NCI-H1092 (cell line): ENCODE measurements at places on chromosomes 16 and 17.

DNA sequence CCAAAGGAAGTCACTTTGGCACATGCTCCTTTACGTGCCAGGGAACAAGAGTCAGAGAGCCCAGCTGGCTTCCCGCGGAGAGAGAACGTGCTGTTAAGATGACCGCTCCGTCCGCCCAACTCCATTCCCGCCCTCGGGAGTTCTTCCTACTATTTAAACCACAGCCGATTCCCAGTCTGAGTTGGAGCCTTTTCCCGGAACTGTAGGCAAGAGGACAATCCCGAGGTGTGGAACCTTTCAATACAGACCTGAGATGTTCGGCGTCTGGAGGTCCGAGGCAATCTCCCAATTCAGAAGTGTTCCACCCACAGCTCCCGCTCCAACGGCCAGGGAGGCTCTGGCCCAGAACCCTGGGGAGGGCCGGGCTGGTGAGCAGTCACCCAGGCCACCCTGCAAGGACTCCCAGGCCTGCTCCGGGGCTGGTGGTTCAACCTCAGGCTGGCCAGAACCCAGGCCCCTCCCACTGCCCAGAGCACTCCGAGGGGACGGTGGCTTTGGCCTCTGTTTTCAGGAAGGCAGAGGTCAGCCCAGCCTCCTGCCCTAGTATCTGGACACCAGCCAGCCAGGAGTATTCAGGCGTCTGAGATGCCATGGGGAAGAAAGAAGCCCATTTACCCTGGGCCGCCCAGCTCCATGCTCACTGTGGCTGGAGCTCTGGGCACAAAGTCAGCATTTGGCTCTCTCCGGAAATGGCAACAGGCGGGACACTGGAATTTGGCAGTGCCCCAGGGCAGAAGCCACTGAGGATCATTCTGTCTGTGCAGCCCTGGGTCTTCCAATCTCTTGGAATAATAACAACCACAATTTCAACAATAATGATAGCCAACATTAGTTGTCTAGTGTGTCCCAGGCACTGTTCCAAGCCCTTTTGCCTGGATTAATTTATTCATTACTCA, 21.4 kb downstream of the EMP2 start:
- DNase-seq: no peak

DNA sequence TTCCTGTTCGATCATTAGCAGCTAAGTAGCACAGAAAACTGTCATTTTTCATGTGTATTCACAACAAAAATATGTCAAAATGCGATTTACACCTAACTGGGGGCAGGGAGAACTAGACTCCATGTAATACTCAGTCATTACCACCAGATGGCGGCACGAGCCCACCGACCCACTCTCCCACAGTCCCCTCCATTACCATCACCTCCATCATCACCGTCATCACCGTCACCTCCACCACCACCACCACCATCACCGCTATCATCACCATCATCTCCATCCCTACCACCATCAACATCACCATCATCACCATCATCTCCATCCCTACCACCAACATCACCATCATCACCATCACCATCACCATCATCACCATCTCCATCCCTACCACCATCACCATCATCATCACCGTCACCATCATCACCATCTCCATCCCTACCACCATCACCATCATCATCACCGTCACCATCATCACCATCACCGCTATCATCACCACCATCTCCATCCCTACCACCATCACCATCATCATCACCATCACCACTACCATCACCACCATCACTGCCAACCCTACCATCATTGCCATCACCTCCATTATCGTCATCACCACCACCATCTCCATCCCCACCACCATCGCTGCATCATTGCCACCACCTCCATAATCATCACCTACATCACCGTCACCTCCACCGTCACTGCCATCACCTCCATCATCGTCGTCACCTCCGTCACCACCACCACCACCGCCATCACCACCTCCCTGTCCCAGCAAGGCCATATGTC, 14.4 kb downstream of the NDUFAF8 start:
- DNase-seq: no peak

GRCh38 chr16:31055613-31056012, 18.4 kb downstream of the ZNF668 start:
- no peak for DNase-seq

DNA sequence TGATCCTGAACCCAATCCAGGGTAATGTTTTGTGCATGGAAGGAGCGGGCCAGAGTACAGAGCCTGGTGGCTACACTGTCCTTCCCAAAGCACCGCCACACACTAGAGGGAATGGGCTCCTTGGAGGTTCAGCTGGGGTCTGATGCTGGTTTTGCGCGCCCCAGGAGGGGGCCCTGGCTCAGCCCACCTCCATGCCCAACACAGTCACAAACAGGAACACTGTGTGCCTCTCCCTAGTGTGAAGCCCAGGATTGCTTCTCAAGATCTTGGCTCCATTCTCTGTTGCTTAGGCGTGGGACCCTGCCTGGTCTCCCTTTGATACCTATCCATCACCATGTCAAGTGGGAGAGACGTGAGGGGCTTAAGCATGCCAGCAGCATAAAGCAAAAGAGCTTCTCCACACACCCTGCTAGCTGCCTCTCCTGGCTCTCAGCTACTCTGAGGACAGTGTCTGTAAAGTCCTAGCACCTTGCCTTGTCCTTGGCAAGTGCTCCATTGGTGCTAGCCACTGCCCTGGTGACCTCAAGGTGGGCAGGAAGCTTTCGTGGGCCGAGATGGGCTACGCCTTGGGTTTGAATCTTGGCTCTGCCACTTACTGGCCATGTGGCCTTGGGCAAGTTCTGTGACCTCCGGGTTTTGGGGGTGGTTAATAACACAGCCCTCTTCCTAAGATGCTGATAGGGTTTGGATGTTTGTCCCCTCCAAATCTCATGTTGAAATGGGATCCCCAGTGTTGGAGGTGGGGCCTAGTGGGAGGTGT, 122.2 kb downstream of the C16orf78 start:
- no peak for DNase-seq

- DNase-seq: no peak
Observed at GRCh38 chr17:44983563-44983962, 15.5 kb upstream of the C1QL1 start.

- no peak for DNase-seq
Observed at GRCh38 chr16:62254847-62255246, 218.6 kb upstream of the CDH8 start.

- DNase-seq: no peak
Observed at GRCh38 chr16:70151391-70151790, 22.2 kb upstream of the CLEC18C start.

GRCh38 chr17:34122515-34122914, 132.6 kb upstream of the CCL2 start:
- DNase-seq: no peak

GRCh38 chr16:24745791-24746190, 16.3 kb downstream of the TNRC6A start:
- DNase-seq: no peak

DNA sequence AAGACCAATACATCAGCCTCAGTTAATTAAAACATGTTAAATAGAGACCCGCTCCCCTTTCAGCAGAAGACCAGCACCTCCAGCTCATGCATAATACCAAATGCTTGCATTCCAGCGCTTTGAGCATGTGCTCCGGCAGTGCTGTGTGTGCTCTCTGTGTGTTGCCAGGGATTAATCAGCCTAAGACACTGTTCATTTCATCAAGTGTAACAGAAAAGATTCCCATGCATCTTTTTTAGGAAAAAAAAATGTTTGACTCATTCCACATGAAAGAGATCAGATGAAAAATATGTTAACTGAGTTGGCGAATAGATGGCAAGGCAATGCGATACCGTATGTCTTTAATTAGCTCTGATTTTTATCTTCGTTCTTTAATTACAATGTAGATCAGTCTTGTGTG, 187.6 kb downstream of the RPTOR start:
- no peak for DNase-seq

- no peak for DNase-seq
Observed at GRCh38 chr17:41402161-41402560, 4.8 kb upstream of the KRT31 start.

- DNase-seq: peak; percentile 69
Observed at GRCh38 chr17:74452841-74453661, 13.4 kb upstream of the CD300A start.

GRCh38 chr16:83994703-83995102, 26.7 kb downstream of the NECAB2 start:
- no peak for DNase-seq

DNA sequence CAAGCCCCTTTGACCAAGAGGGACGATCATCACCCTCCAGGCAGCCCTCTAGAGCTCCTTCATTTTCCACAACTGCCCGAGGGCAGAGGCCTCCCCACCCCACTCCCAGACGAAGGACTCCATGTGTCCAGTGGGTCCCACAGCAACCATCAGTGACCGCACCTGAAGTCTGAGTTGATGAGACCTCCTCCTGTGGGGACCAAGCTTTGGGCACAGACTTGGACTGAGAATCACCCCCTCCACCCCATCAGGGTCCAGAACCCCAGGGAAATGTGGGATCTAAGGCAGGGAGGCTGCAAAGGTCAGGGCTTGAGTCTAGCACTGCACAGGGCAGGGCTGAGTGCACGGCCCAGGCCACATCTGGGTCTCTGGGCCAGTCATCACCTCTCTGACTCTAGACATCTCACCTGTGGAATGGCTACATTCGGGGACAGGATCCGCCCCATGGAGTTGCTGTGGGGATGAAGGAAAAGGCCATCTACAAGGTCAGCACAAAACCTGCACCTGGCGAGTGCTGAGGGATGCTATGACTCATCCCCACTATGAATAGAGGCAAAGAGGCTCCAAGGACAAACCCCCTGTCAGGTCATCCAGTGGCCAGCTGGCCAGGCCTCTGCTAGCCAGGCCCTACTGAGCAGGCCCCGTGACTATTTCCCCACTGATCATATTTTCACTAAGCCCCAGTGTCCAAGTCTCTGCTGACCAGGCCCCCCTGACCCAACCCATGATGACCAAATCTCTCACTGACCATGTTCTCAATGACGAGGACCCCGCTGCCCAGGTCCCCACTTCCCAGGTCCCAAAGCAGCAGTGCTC, 38.4 kb downstream of the TNFRSF13B start:
- DNase-seq: no peak

DNA sequence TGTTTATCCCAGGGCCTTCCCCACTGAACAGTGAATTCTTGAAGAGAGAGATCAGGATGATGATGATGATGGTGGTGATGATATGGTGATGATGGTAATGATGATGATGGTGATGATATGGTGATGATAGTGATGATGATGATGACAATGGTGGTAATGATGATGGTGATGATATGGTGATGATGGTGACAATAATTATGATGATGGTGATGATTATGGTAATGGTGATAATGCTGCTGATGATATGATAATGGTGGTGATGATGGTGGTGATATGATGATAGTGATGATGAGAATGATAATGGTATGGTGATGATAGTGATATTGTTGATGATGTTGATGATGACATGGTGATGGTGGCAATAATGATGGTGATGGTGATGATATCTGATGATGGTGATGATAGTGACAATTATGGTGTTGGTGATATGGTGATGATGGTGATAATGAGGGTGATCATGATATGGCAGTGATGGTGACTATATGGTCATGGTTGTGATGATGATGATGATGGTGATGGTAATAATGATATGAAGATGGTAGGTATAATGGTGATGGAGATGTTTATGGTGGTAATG, 99.9 kb downstream of the HAPSTR1 start:
- DNase-seq: no peak

DNA sequence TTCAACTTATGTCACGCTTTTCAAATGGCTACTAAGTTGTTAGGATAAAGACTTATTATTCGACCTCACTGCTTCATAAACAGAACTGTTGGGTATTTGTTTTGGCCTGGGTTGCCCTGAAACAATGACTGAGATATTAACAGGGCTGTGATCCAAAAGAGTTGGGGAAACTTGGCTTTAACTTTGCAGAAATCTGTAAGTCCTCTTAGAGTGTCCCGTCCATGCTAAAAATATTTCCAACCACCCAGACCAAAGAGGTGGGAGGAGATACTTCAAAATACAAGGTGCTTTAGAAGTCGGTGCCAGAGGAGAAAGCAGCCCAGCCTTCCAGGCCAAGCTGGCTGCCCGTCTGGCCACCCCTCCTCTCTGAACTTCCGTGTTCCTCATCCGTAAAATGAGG, 16.1 kb upstream of the SPATA32 start:
- DNase-seq: no peak

GRCh38 chr16:12317856-12318537, 341.5 kb downstream of the SNX29 start:
- DNase-seq: no peak

GRCh38 chr16:72124761-72125634, 31.4 kb downstream of the DHX38 start:
- peak; percentile 51 for DNase-seq

DNA sequence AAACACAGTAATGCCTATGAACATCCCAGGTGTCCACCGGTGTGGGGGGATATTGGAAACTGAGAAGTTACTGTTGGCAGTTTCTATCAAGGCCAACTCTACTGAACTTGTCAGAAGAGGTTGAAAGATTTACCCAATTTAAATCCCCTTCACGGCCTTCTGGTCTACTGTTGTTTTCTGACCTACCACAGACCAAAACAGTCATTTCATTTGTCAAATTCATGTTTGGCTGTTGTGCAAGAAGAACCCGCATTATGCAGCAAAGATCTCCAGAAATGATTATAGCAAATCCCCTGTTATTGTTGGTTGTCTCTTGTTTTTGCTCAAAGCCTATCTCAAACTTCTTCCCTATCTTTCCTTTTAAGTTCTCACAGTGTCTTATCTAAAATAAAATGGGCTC, 73.1 kb upstream of the MAF start:
- no peak for DNase-seq

- DNase-seq: no peak
Observed at GRCh38 chr16:30356401-30357084, 1.4 kb upstream of the CD2BP2 start.

DNA sequence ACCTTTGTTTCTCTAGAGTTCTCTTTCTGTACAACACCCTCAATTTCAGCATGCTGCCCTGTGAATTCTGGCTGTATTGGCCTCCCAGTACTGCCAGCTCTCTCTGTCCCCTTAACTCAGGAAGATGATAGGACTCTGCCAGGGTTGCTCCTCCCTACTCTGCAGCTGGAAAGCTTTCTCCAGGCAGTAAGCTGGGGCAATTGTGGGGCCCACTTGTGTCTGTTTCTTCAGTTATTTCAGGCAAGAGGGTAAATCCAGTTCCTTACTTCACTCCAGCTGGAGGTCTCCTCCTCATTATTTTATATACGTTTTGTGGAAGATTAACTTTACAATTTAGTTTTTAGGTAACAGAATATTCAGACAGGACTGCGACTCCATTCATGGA, 9.9 kb downstream of the C17orf100 start:
- no peak for DNase-seq

GRCh38 chr17:67021743-67022450, 22.5 kb upstream of the CACNG1 start:
- DNase-seq: no peak

- DNase-seq: no peak
Observed at GRCh38 chr17:37744961-37745800, at the start of gene HNF1B. HNF1B (minus strand) TSS chr17:37745059; CDS start chr17:37744884, 175 bp downstream.

GRCh38 chr17:74452033-74452840, 14.2 kb upstream of the CD300A start:
- DNase-seq: peak; percentile 86
